ENCODE measurements at places on chromosomes 4 and X.
A peak's percentile ranks its signal among the peaks of the same experiment; 100 is the strongest.

GRCh38 chr4:127196655-127197352 is 436.0 kb upstream of the INTU start:
- no peak for DNase-seq

- DNase-seq, result no peak
These were observed 39.8 kb downstream of the GRIA3 start for GRCh38 chrX:123223859-123224258.

DNA sequence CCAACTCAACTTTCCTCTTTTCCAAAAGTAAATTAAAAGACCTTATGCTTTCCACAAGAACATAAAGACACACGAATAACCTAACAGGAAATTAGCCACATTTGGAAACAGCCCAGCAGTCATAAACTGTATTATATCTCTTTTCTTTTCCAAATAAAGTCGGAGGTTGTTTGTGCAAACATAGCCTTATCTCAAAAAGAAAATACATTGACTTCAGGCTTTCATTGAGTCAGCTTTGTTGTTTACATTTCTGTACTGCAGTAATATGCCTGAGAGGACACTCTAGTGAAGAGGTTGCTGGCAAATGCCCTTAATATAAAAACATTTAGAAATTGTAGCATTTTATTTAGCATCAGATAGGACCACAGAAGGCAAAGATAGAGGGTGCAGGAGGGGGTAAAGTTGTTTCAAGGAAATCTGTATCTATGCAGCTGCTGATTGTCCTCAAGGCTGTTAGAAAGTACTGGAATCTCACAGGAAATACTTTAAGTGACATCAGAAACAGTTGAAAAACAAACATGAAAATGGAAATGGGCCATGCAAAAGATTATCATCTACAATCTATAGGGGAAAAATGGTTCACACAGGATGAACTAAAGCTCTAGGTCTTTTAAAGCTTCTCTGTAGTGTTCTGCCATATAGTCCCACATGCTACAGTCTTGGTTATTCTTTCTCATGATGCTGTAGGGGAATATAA is 14.5 kb downstream of the LNX1 start:
- DNase-seq, result no peak

DNA sequence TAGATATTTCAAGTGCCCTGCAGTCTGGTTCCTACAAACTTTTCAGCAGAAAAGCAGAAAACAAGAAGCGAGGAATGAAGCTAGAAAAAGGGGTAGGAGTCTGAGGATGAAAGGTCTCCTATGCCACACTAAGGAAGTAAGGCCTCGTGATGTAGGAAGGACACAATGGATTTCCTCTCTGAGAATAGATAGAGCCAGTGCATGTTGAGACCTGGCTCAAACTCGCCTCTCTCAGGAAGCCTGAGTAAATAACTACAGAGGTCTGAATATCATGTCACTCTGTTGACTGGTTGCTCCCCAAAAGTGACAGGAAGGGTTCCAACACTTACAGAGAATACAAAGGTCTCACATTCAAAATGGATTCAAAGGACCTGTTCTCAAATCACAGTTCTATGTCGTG is 93.3 kb downstream of the GRIA3 start:
- DNase-seq, result no peak

- DNase-seq, result no peak
These were observed 8.9 kb downstream of the CFAP99 start for GRCh38 chr4:2427383-2428334.

GRCh38 chr4:106036334-106036733 is 141.1 kb downstream of the NPNT start:
- no peak for DNase-seq

DNA sequence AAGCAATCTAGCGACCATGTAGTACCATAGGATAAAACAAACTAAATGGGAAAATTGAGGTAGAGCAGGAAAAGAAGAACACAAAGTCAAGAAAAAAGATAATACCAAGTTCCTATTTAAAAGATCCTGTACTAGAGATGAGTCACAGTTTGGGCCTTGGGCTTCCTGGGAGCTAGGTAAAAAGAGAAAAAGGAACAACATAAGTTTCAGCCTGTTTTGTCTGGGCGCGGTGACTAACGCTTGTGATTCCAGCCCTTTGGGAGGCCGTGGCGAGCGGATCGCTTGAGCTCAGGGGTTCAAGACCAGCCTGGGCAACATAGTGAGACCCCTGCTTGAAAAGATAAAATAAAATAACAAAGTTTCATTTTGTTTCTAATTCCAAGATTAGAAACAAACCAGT is 14.0 kb upstream of the TMEM156 start:
- DNase-seq, result no peak

GRCh38 chr4:68864438-68865187 is 48.8 kb downstream of the UGT2B10 start:
- no peak for DNase-seq

- no peak for DNase-seq
These were observed 78.9 kb upstream of the UNC5C start for GRCh38 chr4:95627709-95628108.

DNA sequence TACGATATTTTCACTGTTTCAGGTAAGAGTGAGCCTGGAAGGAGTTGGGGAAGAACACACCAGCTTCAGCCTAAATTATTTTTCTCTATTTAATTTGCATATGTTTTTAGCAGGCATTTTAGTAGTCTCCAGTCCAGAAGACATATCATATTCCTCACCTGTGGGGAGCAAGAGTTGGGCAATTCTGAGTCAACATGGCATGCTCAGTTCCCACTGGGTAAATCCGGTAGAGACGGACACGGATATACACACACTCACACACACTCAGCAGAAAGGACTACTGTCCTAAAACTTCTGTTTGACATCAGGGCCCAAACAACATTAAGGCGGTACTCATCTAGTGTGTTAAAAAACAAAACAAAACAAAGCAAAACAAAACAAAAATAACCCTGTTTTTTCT is 4.9 kb upstream of the BEX4 start:
- DNase-seq, result no peak

GRCh38 chr4:101707596-101707995 is 82.9 kb upstream of the BANK1 start:
- DNase-seq, result no peak

- DNase-seq, result no peak
These were observed 476.3 kb downstream of the EPHA5 start for GRCh38 chr4:65193985-65194384.

DNA sequence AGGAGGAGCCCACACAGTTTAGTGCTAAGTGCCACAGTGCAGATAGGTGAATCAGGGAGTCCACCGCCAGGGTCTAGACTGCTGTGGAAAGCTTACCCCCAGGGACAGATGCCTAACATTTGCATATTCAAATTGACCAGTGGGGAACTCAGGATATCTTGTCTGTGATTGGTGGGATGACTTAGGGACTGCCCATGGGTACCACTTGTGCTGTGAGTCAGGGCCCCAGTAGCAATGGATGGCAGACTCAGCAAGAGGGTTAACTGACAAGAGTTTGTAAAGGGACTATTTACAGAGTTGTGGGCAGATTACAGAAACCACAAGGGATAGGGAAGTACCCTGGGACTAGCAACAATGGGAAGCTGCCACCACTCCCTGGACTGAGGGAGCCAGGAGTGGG is 282.1 kb downstream of the BCOR start:
- no peak for DNase-seq

DNA sequence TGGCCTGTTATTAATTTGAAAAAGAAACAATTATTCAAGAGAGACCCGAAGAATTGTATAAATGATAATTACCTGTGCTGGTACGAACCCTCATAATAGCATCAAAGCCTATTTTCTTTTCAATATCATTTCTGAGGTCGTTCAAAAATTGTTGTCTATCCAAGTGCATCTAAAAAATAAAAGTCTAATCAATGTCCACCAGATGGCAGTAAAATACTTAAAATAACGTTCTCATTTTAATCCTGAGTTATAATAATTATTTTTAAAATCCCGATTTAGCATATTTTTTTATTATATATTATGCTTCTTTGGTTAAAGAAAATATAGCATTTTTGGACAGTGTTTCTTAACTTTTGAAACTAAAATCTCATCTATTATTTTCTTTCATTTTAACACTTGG is 55.7 kb downstream of the METTL14 start:
- no peak for DNase-seq

DNA sequence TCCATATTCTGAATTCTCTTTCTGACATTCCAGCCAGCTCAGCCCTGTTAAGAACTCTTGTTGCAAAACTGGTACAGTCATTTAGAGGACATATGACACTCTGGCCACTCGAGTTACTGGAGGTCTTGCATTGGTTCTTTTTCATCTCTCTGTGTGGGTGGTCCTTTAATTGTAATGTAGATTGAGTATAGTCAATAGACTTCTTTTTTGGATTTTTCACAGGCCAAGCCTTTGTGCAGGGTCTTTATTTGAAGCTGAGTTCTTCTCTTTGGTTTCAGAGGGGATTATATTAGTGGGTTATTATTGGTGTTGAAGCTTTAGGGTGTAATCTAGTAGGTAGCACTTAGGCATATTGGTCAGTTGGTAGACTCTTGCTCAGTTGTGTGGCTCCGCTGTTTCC is 118.0 kb upstream of the GIMD1 start:
- no peak for DNase-seq

DNA sequence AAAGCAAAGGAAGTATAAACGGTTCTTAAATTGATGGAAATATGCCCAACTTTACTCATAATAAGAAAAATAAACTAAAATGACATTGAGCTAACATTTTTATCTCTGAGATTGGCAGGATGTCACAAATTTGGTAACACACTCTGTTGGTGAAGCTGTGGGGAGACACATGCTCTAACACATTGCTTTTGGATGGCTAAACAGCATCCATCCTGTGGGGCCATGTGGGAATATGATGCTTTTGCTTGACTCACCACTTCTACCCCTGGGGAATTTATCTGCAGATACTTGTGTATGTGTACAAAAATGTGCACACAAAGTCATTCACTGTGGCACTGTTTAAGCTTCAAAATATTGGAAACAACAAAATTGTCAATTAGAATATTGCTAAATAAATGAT is 100.2 kb downstream of the ANAPC4 start:
- no peak for DNase-seq

GRCh38 chr4:182245541-182246215 is 2.5 kb downstream of the TENM3 start:
- no peak for DNase-seq

GRCh38 chrX:52574416-52575275 is 57.8 kb upstream of the XAGE1B start:
- DNase-seq, result no peak

DNA sequence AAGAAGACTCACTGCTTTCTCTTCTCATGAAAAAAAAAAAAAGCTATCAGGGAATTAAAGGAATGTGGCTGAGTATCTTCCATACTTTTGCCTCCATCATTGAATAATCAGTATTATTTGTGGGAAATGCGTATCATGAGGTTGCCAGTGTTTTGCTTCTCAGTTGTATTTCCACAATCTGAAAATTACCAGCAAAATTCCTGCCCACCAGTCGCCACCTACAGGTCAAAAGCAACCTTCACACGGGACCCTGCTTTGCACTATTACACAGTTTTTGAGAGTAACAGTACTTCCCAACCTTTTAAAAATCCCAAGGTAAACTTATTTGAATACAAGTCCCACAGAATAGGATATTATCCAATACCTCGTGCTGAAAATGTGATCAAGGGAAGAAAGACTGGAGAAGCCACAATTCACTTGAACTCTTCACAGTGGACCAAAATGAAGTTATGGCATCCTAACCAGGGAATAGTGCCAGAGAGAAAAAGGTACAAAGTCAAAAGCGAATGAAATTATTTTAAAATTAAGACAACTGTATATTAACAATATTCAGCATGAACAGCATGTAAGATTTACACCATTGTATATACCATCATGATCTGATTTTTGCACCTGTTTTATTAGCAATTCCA is 30.4 kb downstream of the PGRMC1 start:
- peak; percentile 12 for DNase-seq

DNA sequence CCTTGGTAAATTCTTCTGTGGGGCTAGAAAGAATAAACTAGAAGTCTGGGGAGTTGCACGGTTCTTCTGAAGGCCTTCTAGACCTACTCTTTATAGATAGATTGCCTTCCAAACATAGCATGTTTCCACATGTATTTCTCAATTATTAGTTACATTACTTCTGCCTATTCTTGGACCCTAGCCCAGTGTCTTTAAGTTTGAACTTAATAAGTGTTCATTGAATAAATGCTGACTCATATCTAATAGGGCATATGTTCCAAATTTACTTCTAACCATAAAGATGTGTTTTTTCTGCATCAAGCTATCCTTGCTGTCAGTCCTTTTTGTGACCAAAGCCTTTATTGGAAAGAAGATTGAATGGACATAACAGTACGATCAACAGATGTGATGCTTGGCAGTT is 503.6 kb upstream of the ZFP42 start:
- DNase-seq, result no peak

DNA sequence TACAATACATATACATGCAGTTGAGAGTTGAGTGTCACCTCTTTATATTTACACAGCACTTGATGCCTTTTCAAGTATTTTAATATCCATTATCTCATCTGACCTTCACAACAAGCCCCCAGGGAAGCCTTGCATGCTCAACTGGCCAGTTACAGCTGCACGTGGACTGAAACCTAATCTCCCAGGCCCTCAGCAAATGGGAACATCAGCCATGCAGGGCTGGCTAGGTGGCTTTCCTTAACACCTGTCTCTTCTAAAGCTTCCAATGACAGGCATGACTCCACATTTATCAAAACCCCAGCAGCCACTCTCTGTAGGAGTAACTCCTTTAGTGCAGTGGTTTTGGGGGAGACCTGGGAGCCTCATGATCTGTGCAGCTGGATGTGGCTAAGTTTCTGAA is 56.4 kb downstream of the PHKA2 start:
- no peak for DNase-seq

- no peak for DNase-seq
These were observed 86.5 kb downstream of the SH3RF1 start for GRCh38 chr4:169184236-169184635.

- no peak for DNase-seq
These were observed 144.5 kb downstream of the APBB2 start for GRCh38 chr4:41069838-41070237.

DNA sequence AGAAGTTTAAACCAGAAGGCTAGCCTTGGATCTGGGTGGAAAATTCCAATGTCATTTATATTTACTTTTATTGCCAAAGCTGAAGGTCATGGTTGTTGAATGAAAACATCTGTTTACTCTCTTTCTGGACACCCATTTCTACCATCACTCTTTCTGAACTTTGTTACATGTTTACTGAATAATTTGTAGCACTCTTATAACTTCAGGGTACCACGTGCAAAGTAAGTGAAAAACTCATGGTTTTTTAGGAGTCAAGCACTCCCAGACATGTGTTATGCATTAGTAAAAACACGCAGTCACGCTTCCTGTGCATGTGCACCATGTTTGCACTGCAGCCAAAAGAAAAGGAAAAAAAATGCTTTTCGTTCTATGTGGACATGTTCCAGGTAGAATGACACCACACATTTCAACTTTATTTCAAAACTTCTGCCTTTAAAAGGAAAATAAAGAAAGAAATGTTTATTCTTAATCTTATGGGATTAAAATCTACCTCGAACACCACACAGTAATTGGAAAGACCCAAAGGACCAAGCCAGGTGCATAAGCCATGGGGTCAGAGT is 31.4 kb upstream of the ADH1C start:
- DNase-seq, result no peak

DNA sequence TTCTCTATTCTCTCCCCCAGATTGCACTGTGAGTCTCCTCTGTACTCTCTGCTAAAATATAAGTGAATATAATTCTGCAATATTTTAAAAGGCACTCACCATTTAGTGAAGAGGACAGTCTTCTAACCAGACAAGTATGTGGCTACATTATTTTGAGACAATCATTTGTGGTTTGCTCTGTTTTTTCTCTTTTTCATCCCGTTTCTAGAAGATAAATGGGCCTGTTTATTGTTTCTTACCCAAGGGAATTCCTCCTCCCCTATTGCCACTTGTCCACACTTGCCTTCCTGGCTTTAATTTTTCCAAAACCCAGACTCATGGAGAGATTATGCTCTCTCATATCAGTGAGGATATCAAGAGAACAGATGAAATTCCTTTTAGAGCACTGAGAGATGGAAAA is 18.6 kb upstream of the IL13RA2 start:
- DNase-seq, result no peak
